T47D (cell line): ENCODE measurements at places on chromosomes 3 and 15.

- no peak for DNase-seq
Observed at GRCh38 chr3:138049157-138049919, 39.4 kb downstream of the CLDN18 start.

- no peak for DNase-seq
Observed at GRCh38 chr3:56197259-56197965, 270.9 kb downstream of the ERC2 start.

GRCh38 chr3:64188810-64189560 lies 36.3 kb downstream of the PRICKLE2 start:
- DNase-seq = no peak

DNA sequence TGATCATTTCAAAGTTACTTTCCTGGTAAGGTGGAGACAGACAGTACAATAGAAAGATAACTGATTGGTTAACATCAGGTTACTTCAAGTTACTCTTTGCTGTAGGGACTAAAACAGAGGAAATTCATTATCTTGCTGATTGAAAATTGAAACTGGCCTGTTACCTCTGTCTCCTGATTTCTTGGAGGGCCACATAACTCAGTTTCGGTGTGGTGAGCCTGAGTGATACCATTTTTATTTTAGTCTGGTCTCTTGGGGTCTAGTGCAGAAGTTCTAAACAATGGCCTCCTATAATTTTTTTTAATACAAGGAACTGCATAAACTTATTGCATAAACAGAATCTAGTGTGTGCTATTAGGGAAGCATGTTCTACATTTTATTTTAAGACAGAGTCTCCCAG lies 1.2 kb upstream of the ICE2 start:
- no peak for DNase-seq

GRCh38 chr3:149247008-149247710 lies 25.5 kb upstream of the CP start:
- no peak for DNase-seq

- DNase-seq = no peak
Observed at GRCh38 chr3:34140616-34141015, 342.2 kb downstream of the PDCD6IP start.

DNA sequence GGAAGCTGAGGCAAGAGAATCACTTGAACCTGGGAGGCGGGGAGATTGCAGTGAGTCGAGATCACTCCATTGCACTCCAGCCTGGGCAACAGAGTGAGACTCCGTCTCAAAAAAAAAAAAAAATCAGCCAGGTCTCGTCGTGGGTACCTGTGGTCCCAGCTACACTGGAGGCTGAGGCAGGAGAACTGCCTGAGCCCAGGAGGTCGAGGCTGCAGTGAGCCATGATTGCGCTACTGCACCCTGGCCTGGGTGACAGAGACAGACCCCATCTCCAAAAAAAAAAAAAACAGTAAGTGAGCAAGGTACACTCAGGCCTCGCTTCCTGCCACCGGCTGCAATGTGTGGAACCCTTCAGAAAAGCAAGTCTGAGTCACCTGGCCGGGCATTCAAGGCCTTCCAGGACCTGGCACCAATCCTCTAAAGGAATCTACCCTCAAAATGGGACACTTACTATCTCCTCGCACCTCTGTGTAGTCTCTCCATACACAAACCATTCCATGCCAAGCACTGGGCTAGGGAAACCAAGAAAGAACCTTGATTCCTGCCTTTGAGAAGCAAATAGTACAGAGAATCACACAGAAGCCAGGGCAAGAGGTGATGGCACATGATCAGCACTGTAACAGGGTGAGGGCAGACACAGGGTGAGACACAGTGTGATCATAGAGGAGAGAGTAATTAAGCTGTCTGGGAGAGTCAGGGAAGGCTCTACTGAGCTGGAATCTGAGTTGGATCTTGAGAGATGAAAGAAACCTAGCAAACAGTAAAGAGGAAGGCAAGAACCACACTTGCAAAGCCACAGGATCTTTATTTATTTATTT lies 9.7 kb downstream of the SCAMP2 start:
- no peak for DNase-seq
